ENCODE measurements at places on chromosomes 12 and 14. TPM values are rescaled to one million over a fixed set of nuclear protein-coding genes. Genes with fewer than 3 reads are reported as not detected.

DNA sequence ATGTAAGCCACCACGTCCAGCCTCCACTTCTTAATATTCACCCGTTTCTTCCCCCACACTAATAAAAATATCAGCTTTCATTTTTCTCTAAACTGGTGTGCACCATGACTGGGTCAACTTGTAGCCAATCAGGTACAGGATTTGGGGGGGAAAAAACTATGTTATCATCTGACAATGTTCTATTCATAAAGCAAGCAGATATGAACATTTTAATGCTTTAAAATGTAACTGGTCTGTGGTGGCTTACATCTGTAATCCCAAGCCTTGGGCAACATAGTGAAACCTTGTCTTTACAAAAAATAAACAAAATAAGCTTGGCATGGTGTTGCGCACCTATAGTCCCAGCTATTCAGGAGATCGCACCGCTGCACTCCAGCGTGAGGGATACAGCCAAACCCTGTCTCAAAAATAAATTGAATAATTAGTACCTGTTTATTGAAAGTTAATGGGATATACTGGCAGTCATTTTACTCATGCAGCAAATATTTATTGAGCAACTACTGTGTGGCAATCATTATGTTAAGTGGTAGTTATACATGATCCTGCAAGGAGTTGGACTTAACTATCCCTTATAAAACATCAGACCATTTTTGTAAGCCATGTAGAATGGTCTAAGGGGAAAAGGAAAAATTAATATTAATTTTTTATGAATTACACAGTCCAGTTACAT lies 15.3 kb upstream of the ITPR2 start:
- no peaks in the 10 kb centered on the region for H3K27me3 ChIP-seq
- no peak for DNase-seq
- no peaks in the 10 kb centered on the region for H3K4me1 ChIP-seq
- H3K27ac ChIP-seq = no peak overlapping the region

DNA sequence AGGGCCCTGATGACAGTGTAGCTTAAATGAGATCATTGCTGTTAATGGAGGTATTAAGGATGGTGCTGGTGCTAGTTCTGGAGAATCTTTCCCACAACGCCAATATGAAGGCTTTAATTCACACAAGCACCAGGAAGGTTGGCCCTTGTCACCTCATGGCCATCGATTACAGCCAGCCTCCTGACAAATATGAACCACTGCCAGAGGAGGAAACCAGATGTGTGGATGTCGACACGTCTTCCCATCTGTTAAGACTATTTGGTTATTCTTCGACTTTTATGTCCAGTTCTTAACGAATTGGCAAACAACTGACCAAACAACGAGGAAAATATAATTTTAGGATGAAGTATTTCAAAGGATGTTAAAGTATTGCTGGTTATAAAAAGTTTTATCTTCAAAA lies 79.5 kb downstream of the PIK3C2G start:
- H3K27ac ChIP-seq = no peak overlapping the region
- no peaks in the 10 kb centered on the region for H3K27me3 ChIP-seq
- H3K36me3 ChIP-seq = no peaks in the 10 kb centered on the region
- no peak for DNase-seq

DNA sequence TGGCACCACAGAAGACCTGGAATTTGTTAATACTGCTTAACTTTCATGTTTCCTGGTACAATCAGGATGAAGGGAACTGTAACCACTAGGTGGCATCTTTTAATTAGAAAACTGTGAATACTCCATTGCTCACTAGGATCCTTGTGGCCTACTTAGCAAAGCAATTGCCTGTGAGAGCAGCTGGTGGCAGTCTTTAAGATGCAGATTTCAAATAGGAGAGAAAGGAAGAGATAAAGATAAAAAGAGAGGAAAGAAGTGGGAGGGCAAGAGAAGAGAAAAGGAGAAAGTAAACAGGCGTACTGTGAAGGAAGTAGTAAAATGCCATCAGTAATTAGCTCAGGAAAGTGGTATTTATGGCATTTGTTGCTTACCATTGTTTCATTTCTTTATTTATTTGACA lies 114.5 kb downstream of the RAD51B start:
- no peaks in the 10 kb centered on the region for H3K27me3 ChIP-seq
- H3K4me3 ChIP-seq = no peak overlapping the region
- no peaks in the 10 kb centered on the region for H3K36me3 ChIP-seq
- peaks cover 15% of the 10 kb centered on the region for H3K4me1 ChIP-seq

DNA sequence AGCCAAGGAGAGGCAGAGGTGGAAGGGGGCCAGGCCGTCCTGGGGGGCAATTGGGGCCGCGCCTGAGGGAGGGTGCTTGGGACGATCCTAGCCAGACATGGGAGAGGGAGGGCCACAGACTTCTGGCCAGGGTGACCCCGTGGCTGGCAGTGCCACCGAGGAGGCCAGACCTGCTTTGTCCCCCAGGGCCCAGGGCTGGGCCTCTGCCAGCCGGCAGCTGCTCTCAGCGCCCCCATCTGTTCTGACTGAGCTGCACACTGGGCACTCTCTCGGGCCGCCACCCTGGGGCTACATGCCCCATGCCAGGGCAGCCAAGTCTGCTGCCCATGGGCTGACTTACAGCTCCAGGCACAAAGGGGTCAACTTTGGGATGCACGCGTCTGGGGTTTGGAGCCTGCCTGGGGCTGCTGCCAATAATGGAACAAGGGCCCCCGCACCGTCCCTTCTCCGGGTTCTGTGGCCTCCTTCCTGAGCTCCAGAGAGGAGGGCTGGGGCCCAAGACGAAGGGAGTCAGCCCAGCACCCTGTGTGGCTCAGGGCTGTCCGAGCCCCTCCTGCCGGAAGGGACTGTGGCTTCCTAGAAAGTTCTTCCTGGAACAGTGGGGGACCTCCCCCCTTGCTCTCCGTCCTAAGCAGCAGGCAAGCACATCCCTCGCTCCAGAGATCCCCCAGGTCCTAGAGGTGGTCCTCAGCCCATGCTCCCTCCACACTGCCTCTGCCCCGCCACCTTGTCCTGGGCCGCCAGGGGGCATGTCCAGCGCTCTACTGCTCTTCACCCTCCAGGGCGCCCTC lies 1.1 kb downstream of the ADSS1 start:
- peaks cover 13% of the 10 kb centered on the region for H3K4me1 ChIP-seq
- DNase-seq = peak; percentile 70
- peak overlapping the region; percentile 41 for H3K4me3 ChIP-seq
- H3K36me3 ChIP-seq = no peaks in the 10 kb centered on the region
- no peak overlapping the region for H3K27ac ChIP-seq

- no peak overlapping the region for H3K4me3 ChIP-seq
- no peak for DNase-seq
- H3K27ac ChIP-seq = no peak overlapping the region
- no peaks in the 10 kb centered on the region for H3K27me3 ChIP-seq
- no peaks in the 10 kb centered on the region for H3K36me3 ChIP-seq
Measured at GRCh38 chr12:28129031-28129430, 61.2 kb upstream of the CCDC91 start.

- H3K36me3 ChIP-seq = no peaks in the 10 kb centered on the region
- H3K27ac ChIP-seq = no peak overlapping the region
- no peak for DNase-seq
- 0 out of 2 replicates have a peak, but pooled peaks cover 5% of the 10 kb centered on the region for H3K4me1 ChIP-seq
Measured at GRCh38 chr12:90896164-90896563, 58.8 kb downstream of the CCER1 start.

DNA sequence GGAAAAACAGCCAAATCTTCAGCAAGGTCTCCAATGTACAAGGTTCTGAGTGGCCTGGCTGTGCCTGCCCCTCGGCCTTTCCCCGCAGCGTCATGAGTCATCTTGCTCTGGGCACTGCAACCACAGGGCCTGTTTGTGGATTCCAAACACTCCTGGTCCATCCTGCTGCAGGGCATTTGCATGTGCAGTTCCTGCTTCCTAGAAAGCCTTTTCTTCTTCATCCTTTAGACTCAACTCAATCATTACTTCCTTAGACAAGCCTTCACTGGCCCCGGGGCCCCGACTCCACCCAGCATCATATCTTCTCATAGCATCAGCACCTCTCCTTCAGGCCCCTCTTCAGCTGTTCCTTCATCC lies 101.8 kb upstream of the EGLN3 start:
- H3K27me3 ChIP-seq = no peaks in the 10 kb centered on the region
- peak; percentile 76 for DNase-seq
- H3K36me3 ChIP-seq = no peaks in the 10 kb centered on the region
- peak overlapping the region; percentile 39 for H3K27ac ChIP-seq
- peaks cover 55% of the 10 kb centered on the region for H3K4me1 ChIP-seq

DNA sequence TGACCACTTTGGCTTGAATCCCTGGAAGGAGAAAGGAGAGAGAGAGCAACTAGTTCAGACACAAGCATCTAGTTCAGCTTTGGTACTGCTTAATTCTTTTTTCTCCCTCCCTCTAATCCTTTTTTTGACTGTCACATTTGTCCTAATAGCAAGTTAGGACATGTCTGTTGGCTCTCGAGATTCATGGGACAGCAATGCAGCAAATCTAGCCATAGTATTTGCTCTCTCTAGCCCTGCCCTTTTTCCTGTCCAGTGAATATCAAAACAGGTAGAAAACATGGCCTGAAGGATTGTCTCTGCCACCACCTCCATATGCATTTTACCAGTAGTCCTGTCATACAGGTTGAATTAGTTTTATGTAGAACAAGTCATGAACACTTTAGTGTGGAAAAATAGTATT lies 116.4 kb downstream of the PTPRB start:
- no peak overlapping the region for H3K27ac ChIP-seq
- no peak overlapping the region for H3K4me3 ChIP-seq
- DNase-seq = no peak
- H3K36me3 ChIP-seq = no peaks in the 10 kb centered on the region

DNA sequence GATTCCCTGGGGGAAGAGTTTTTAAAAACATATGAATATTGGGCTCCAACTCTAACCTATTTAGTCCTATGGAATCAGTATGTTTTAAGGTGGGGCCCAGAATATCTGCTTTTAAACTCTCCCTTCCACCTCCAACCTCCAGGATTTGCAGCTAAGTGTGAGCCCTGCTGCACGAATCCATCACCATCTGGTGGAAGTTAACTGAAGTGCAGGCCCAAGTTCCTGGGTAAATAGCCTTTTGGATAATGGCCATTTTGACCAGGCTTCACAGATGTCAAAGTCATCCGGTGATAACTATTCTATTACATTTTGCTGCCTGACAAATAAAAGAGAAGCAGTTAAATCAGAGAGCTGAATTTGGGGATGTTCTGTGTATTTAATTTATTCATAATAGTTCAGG lies 58.1 kb upstream of the RMST start:
- no peak overlapping the region for H3K27ac ChIP-seq
- no peak overlapping the region for H3K4me3 ChIP-seq
- H3K4me1 ChIP-seq = no peaks in the 10 kb centered on the region

The RNASE11 gene
- not detected for total RNA-seq
